Stimulated activated CD4-positive, alpha-beta T cell treated with anti-CD3 and anti-CD28 coated beads, TNF-alpha, amount 100 ng/mL, for 4 hours (primary cell): ENCODE measurements at places on chromosomes 4 and X.

DNA sequence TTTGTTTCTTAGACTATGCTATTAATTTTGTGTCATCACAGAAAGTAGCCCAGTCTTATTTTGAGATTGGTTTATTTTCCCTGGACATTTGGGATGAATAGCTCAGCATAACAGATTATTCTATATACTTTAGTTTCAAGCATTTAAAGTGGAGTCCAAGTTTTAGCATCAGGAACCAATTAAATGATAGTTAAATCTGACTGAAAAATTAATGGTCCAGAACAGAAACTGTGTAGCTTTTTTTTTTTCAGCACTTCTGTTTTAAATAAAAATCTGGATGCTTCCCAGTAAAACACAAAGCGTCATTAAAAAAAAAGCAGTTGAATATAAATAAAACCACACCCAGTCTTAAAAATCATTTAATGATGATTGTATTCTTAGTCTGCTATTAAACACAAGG is 59.4 kb upstream of the PITX2 start:
- DNase-seq: no peak

DNA sequence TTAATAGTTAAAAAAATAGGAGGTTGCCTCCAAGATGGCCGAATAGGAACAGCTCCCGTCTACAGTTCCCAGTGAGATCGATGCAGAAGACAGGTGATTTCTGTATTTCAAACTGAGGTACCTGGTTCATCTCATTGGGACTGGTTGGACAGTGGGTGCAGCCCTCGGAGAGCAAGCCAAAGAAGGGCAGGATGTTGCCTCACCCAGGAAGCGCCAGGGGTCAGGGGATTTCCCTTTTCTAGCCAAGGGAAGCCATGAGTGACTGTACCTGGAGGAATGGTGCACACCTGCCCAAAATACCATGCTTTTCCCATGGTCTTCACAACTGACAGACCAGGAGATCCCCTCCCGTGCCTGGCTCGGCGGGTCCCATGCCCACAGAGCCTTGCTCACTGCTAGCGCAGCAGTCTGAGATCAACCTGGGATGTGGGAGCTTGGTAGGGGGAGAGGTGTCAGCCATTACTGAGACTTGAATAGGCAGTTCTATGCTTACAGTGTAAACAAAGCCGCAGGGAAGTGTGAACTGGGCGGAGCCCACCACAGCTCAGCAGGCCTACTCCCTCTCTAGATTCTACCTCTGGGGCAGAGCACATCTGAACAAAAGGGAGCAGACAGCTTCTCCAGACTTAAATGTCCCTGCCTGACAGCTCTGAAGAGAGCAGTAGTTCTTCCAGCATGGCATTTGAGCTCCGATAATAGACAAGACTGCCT is 47.5 kb downstream of the PPA2 start:
- DNase-seq: no peak

GRCh38 chr4:54104907-54105306 is 4.9 kb downstream of the GSX2 start:
- no peak for DNase-seq

DNA sequence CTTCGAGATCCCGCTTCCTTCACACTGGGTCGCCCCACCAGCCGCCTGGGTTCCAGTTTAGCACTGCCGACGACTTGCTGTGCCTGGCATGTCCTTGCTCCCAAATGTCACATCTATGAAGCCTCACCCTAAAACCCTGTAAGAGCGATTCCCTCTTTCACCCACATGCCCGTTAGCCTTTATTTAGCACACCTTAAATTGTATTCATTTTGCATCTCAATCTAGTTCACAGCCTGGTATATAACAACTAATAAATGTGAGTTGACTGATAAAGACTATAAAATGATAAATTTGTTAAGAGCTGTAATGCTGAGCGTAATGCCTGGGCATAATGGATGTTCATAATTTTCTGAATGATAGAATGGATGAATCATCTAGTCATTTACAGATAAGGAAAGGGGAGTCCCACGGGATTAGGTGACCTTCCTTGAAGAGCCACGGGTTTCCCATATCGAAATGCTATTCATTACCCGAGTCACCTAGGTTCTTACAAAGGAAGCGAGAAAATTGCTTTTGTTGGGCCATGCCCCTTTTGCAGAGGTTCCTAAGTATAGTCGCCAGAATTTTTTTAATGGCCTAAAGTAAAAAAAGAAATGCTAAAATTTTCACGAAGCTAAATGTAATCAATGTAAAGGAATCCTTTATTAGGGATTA is 1.1 kb upstream of the AP1S2 start:
- no peak for DNase-seq
